ENCODE measurements at places on chromosomes 13 and 19. TPM values are rescaled to one million over a fixed set of nuclear protein-coding genes. Genes with fewer than 3 reads are reported as not detected.

The MAMSTR gene
- total RNA-seq, result 1.8 TPM

The IGSF23 gene
- not detected for total RNA-seq

The PROZ gene
- not detected for total RNA-seq

The KLK12 gene
- total RNA-seq, result not detected

The FCHO1 gene
- total RNA-seq, result 115 TPM

The FBXO27 gene
- total RNA-seq, result 9.6 TPM

The C19orf38 gene
- 7.5 TPM for total RNA-seq

The FOSB gene
- 2.4 TPM for total RNA-seq

The SIAH3 gene
- total RNA-seq, result not detected

The STXBP2 gene
- 138 TPM for total RNA-seq

The WDR87 gene
- 0.09 TPM for total RNA-seq

The CARM1 gene
- total RNA-seq, result 107 TPM

The ERVV-1 gene
- not detected for total RNA-seq

The PSPN gene
- total RNA-seq, result 2.9 TPM

The KCNRG gene
- total RNA-seq, result not detected

The NAPSA gene
- total RNA-seq, result 15.7 TPM

The PBX4 gene
- total RNA-seq, result 4.6 TPM

The KLF5 gene
- 1.1 TPM for total RNA-seq

The SIGLECL1 gene
- not detected for total RNA-seq

The CYSLTR2 gene
- not detected for total RNA-seq

The VSTM1 gene
- not detected for total RNA-seq

The MUC16 gene
- not detected for total RNA-seq

The MEGF8 gene
- 14.7 TPM for total RNA-seq

The SYDE1 gene
- total RNA-seq, result not detected

The CYP4F8 gene
- total RNA-seq, result not detected

The TGFBR3L gene
- total RNA-seq, result 0.61 TPM

The CTXN1 gene
- 0.98 TPM for total RNA-seq

The ZNF486 gene
- 0.09 TPM for total RNA-seq

The PCDH17 gene
- not detected for total RNA-seq

The PALM3 gene
- not detected for total RNA-seq

The ZNF844 gene
- 9.3 TPM for total RNA-seq

The LILRA2 gene
- 5.5 TPM for total RNA-seq
